ENCODE measurements at places on chromosomes 12 and 14. TPM values are rescaled to one million over a fixed set of nuclear protein-coding genes. Genes with fewer than 3 reads are reported as not detected.

Gene RGS6
- not detected for total RNA-seq

Gene IFI27
- 1.7 TPM for total RNA-seq

Gene TAS2R13
- total RNA-seq: 1.2 TPM

Gene CPSF2
- 65.0 TPM for total RNA-seq

DNA sequence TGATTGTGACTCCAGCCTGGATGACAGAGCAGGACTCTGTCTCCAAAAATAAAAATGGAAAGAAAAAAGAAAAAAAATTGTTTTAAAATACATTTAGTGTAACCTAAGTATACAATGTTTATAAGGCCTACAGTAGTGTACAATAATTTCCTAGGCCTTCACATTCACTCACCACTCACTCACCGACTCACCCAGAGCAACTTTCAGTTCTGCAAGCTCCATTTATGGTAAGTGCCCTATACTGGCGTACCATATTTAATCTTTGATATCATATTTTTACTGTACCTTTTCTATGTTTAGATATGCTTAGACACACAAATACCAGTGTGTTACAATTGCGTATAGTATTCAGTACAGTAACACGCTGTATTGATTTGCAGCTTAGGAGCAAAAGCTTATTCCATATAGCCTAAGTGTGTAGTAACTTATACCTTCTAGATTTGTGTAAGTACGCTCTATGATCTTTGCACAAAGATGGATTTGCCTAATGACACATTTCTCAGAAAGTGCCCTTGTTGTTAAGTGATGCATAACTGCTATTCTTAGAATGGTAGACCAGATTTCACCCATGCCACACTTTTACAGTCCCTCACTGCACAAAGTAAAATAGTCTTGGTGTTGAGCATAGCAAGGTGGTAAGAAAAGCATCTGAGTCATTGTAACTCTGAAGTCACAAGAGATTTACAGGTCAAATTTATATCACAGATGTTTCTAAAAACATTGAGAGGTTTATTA is 151.9 kb downstream of the LRRK2 start:
- no peak for DNase-seq

DNA sequence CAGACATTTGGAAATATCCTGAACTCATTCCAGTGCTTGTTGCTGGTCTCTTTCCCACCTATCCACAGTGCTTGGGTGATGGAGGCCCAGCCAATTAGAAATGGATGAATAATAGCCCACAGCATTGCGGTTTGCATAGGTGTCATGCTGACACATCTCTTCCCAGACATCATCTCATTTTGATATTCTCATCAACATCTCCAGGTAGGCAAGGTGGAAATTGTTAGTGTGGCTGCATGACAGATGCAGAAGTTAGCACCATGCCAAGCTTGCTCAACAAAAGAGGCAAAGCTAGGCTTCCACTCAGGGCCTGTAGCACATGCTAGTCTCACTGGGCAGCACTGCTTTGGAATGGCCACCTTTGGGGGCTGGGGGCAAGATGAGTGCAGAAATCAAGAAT is 1118.9 kb downstream of the VRK1 start:
- no peak for DNase-seq

- DNase-seq: no peak
Measured at GRCh38 chr12:90543841-90544240, 411.1 kb downstream of the CCER1 start.

DNA sequence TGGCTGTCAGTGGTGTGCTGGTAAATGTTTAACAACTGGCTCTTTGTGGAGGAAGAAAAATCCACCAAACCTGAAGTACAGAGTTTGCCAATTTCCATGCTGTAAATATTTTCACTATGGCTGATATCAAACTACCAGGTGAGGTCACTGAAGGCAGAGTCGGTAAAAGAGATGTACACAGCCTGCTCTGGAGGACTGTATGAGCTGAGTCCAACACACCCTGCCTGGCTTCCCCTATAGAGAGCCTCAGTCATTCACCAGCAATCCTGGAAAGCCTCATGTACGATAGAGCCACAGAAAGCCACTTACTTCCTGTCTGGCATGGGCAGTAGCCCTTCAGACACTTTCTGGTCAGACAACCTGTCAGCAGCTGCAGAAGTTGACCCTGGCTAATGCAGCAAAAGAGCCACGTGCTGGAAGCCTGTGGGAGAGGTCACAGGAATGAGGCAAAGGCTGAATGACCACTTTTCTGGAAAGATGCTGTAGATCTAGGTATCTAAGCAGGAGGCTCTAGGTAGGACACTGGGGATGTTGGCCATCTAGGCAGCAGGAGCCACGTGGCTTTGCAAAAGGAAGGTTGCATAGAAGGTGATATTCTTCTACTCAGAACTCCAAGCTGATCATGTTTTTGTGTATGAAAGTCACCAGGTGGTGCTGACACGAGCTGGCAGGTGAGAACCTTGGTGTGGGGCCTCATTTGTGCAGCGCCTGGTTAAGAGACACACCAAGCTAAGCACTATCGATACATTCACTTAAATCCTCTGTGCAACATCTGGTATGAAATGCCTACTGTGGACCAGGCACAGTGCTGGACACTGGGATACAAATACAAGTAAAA is 553.9 kb downstream of the VRK1 start:
- DNase-seq: no peak

- DNase-seq: peak; percentile 80
Measured at GRCh38 chr12:53452159-53453077, 516 bp downstream of the PCBP2 start.

DNA sequence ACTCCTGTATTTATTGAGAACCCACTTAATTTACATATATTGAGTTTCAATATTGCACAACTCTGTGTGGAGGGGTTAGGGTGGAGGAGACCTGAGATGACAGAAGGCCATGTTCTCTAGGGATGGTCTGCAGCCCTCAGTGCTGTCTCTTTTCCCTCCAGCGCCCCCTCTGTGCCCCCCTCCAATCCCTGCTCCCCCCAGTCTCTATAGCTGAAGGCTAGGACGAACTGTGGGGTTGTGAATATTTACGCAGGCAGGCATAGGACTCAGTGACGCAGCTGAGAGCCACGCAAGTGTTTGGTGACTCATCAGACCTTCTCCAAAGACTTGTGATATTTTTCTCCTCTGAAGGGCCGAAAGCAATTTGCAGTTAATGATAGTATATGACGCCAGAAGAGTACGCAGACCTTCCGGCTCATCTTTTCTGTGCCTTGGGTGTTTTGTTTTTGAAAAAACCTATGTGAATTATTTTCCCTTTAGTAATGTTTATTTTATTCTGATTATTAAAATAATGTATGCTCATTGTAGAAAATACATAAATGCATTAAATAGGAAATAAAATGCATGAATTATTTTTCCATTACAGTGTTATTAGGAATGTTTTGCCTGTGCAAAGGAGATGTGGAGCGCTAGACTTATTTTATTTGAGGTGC is 85.3 kb downstream of the SLC25A47 start:
- no peak for DNase-seq

DNA sequence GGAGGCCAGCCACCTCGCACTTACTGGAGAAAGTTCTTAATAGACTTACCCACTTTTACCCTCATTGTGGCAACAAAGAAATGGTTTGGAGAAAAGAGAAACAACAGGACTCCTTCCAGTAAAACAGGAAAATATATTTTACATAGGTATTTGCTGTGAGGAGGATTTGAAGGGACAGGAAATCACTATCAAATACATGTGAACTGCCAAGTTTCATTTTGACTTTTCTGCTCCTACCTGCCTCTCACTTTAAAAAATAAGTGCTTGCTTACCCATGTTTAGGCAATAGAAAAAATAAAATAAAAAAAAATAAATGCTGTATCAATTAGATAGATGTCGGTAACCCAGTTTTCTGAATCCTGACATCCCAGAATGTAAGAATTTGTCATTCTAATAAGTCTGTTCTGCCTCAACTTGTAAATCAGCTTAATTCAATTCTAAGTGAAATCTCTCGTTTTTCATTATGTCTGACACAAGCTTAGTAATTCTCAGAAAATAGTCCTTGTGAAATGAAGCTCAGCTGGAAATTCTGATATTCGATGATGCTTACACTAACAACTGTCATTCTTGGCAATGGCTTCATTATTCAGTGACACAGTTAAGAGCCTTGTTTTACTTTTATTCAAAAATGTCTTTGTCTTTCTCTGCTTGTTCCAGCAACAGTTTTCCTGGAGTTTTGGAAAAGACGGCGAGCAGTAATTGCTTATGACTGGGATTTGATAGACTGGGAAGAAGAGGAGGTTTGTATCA is 131.3 kb downstream of the SLC5A8 start:
- no peak for DNase-seq

- DNase-seq: no peak
Measured at GRCh38 chr14:57464008-57464730, 29.5 kb downstream of the CCDC198 start.

DNA sequence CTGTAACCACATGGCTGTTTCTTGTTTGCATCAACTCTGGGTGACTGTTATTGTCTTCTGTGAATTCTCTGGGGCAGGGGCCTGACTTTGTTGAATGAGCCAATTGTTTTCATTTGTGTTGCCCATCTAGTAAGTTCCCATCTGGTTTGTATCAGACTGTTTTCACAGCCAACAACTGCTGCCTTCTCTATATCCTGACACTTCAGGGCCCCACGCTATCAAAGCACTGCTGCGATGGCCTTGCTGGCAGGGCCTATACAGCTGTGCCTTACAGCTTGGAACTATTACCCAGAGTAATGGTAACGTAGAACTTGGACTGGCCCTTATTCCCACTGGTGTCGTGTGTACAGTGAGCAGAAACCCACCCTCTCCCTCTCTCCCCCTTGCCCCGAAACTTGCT is 104.3 kb upstream of the DACT1 start:
- no peak for DNase-seq

DNA sequence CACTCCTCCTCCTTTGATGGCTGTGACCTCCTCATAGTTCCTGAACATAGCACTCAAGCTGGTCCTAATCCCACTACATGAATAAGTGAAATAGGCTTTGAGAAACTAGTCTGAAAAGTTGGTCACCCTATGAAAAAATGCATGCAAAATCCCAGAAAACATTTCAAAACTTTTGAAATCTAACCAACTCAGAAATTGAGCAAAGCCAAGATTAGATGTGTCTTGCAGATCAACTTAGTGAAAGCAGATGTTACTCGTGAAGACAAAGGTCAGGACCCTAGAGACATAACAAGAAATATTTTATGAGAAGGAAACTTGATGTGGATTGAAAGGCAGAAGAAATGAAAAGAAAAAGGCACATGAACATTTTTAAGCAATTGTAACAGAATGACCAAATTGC is 63.3 kb downstream of the TSHR start:
- DNase-seq: no peak
